ENCODE measurements at places on chromosomes 4 and X.

DNA sequence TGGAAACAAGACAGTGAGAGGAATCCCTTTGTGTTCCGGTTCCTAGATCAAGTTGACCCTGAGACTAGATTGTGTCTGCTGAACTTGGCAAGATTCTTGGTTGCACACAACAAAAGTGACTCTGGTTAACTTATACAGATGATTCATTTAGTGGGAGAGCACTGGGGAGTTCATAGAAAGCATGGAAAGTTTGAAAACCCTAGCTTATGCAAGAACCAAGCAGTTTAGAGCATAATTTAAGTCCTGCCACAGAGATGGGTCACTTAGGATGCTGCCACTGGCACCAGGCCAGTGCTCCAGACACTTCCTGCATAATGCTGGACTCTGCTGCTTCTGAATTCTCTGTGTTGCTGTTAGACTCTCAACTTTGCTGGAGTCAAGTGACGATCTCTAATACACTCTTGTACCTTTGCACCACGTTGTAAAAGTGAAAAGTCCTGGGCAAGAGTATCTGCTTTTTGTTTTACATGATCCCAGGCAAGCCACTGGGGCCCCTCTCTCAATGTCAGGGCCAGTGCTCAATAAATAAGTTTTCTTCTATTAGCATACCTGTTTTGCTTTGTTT, 12.7 kb upstream of the DCUN1D4 start:
- no peak for DNase-seq

DNA sequence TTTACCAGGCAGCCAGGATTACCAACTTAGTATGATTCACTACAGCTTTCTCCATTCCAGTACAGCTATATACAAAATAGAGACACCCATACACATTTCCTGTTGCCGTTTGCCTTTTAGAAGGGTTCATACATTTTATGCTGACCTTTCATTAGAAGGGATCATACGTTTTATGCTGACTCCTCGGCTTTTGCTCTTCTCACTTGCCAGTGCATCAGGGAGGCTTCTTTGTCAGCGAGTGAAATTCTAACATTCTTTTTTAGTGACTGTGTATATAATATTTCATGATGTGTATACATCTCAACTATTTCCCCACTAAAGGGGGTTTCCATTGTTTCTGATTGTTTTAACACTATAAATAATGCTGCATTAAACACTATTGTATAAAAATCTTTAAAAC, 552.6 kb downstream of the TRIML1 start:
- no peak for DNase-seq

DNA sequence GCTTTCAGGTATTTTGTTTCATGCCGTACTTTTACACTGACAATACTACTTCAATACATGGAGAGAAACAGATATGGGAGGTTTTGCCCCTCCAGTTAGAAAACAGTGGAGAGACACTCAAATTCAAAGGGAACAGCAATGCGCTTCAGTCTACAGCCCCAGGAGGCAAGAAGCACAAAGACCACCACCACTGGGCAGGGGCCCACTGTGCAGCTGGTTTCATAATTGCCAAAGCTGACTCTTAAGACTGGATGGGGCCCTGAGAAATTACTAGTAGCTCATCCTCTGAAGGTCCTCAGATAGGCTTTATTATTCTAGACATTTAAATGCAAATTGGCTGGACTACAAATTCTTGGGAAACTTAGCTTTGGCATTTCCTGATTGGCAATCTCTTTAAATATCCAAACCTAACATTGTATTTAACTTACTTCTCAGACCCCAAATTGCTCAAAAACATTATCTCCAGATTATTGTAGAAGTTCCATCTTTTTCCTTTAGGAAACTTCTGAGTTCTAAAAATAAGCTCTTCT, 85.9 kb upstream of the GPR34 start:
- no peak for DNase-seq

DNA sequence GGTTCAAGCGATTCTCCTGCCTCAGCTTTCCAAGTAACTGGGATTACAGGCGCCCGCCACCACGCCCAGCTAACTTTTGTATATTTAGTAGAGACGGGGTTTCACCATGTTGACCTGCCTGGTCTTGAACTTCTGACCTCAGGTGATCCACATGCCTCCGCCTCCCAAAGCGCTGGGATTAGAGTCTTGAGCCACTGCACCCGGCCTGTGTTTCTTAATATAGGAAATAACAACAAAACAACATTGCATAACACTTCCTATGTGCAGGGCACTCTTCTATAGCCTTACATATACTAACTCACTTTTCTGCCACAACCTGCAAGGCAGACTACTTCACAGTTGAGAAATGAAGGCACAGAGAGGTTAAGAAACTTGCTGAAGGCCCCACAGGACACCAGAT, 12.8 kb upstream of the TMEM131L start:
- DNase-seq: no peak

GRCh38 chr4:92968556-92968955, 664.8 kb downstream of the GRID2 start:
- DNase-seq: no peak

GRCh38 chr4:158822348-158822747, 53.5 kb downstream of the FNIP2 start:
- DNase-seq: no peak

- no peak for DNase-seq
These were observed 1065.0 kb downstream of the NLGN4X start for GRCh38 chrX:5163663-5164062.

GRCh38 chr4:163263606-163264005, 68.8 kb downstream of the NPY1R start:
- no peak for DNase-seq

- DNase-seq: no peak
These were observed 315.4 kb downstream of the PPP3CA start for GRCh38 chr4:101031971-101032370.

- no peak for DNase-seq
These were observed 31.8 kb upstream of the CYP4V2 start for GRCh38 chr4:186159613-186160012.

- DNase-seq: no peak
These were observed 1605.6 kb upstream of the TENM3 start for GRCh38 chr4:180637616-180638015.

DNA sequence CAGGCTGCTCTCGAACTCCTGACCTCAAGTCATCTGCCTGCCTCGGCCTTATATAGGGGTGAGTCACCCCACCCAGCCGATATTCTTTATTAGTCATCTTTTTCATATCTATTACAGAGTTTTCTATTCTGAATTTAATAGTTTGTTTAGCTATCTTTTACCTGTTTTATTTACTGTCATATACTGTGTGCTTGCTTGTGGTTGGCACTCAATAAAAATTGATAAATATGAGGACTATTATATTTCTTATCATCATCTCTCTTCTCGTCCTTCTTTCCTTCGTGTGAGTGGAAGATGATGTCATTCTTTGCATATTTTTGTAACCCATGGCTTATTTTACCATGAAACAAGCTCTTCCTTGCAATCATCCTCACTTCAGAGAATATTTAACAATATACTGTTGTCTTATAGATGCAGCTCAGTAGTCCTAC, 265.5 kb downstream of the ARHGAP24 start:
- DNase-seq: no peak

DNA sequence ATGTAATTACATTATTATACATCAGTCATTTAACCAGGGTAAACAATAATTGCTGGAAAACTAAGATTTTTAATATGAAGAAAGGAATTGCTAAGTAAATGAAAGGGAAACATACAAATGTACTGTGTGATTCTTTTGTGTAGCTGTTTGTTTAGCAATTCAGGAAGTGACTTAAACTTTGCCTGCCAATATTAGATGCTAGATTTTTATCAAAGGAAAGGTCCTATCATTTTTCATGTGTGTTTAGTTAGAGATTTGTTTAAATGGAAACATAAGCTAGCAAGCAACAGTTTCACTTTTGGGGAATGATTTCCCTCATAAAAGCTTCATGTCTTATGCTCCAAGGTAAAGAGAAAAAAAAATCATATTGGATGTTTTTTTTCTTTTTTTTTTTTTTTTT, 95.1 kb upstream of the LIMCH1 start:
- no peak for DNase-seq

DNA sequence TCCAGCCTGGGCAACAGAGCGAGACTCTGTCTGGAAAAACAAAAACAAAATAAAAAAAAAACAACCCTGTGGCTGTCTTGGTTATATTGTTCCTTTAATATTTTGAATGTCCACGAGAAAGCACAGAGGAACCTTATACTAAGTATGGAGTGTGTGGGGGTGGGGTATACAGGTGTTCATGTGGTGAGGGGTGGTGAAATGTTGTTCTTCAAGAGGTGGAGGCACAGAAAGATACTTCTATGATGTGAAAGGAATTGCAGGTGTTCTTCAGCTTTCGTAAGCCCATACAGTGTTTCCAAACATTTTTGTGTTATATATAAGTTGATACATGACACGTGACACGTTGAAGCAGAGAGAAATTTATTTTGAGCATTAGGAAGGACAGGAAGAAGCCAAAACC, 46.4 kb downstream of the SLC9A6 start:
- no peak for DNase-seq

GRCh38 chrX:31243804-31244203, 172.0 kb upstream of the FTHL17 start:
- DNase-seq: no peak

GRCh38 chr4:153142700-153143438, 61.4 kb upstream of the TRIM2 start:
- DNase-seq: no peak

DNA sequence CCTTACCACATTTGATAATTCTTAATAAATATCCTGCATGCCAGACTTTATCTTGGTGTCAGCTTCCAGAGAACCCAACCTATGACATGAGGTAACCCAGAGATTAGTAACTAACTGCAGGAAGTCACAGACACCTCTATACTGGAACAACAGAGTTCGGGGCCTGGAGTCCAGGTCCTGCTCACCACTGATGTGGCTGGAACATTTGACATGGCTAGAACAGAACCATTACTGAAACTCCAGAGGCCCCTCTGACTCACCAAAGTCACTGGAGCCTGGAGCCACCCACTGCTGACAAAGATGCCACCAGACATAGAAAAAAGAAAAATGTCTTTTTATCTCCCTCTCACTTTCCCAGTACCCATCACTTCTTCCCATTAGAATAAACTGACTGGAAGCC, 403.7 kb downstream of the MID1IP1 start:
- DNase-seq: no peak

DNA sequence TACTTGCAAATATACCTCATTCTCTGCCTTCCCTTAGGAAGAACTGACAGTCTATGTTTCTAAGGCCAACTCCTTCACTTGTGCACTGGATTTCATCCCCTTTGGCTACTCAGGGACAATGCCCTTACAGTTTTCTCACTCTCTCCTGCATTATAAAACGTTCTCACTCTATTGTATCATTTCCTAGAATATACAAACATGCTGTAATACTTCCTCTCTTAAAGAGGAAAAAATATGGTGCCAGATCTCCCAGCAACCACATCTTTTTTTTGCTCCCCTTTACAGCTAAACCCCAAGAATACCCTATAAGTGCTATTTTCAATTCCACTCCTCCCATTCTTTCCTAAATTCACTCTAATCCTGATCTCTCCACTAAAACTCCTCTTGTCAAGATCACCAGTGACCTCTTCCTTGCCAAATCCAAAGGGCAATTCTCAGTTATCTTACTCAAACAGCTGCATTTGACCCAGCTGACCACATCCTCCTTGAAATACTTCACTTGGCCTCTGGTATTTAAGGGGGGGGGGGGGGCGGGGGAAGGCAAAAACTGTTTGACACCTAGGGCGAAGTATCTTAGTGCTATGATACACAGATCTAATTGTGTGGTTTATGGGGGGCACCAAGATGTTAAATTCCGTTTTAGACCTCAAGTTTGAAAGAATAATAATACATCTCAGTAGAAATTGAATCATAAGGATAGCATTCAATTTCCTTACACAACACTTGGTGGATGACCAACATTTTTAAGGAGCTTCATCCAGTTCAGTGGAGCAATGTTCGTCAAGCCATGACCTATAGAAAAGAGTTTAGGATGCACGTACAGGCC, 1.6 kb downstream of the RCHY1 start:
- DNase-seq: no peak

DNA sequence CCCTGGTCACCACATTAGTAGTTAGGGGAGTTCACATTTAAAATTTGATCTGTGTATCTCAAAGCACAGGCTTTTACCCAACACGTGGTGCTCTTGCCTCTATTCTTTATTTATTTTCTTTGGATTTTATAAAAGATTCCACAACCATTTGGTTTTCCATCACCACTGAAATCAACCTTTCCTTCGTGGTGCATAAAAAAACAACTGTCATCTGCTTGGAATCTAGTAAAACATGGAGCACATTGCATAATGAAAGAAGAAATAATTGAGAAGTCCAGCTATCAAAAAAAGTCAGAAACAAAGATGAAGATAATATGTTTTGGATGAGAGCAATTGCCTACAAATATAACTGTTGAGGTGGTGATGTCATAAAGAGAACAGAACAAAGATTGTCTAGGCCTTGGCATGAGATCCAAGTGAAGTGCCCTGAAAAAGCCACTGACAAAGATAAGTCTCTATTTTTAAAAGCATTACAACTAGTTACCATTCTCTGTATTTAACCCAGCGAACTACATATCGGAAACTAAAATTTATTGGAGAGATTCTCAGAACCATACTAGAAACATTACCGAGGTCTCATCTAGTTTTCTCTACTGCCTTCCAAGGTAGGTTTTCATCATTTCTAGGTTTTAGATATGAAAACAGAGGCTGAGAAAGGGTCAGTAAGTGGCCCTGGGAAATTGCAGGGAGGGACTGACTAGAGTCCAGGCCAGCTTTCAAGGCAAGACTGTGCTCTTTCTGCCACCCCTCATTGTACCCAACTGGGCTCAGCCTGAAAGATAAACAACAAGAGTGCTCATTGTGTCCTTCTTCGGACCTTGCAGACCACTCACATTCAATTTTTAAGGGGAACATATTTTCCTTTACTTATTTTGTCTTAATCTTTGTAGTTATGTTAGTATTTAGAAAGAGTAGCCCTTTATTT, 127.3 kb downstream of the MAD2L1 start:
- no peak for DNase-seq

DNA sequence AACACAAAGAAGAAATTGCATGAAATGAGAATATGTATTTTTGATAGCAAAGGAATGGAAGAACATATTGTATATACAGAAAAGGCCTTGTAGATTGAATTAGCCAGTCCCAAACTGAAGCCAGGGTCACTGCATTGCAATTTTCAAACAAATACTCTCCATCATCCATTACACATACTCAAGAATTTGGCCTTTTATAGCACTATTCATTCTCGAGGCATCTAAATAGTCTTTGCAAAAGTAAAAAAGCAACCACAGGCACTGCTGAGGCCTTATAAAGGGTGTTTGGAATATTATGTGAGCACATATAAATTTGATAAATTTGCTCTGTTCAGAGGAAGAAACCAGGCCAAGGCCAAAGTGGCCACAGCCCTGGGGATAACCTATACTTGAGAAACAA, 123.0 kb downstream of the ZNF827 start:
- no peak for DNase-seq

- DNase-seq: no peak
These were observed 11.3 kb downstream of the MID2 start for GRCh38 chrX:107836958-107837357.

Data from cerebellar nuclear complex (tissue), 1 donor.